ENCODE measurements at places on chromosomes 2 and 18.

GRCh38 chr2:97997784-97998392 is 2.1 kb upstream of the TMEM131 start:
- no peak for DNase-seq

DNA sequence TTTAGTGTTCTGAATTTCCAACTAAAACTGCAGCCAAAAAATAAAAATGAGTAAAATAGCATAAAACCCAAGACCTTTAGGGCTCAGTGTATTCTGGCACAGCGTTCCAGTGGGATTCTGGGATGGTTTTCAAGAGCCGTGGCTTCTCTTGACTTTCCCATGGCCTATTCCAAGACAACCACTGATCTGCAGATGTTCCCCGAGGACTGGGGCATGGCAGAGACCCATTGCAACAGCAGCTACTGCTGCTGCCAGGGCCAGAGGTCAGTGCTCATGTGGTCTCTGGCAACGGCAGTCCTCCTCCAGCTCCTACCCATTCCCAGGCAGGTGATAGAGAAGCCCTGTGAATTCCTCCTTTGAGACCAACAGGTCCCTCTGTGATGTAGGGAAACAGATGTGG is 26.8 kb downstream of the TNP1 start:
- no peak for DNase-seq

DNA sequence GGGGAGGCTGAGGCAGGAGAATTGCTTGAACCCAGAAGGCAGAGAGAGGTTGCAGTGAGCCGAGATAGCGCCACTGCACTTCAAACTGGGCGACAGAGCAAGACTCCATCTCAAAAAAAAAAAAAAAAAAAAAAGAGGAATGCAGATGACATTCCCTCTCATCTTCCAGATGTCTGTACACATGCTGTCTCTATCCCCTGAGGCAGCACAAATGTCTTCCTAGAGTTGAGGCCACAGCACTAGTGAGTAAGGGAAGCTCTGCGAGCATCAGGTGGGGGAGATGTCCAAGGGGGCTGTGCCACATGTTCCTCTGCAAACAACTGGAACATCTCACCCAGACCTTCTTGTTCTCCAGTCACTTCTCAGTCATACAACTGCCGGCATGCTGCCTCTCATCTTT is 35.6 kb upstream of the LRRC30 start:
- DNase-seq, result no peak

GRCh38 chr18:63119647-63120046 is 199.9 kb downstream of the BCL2 start:
- DNase-seq, result no peak

DNA sequence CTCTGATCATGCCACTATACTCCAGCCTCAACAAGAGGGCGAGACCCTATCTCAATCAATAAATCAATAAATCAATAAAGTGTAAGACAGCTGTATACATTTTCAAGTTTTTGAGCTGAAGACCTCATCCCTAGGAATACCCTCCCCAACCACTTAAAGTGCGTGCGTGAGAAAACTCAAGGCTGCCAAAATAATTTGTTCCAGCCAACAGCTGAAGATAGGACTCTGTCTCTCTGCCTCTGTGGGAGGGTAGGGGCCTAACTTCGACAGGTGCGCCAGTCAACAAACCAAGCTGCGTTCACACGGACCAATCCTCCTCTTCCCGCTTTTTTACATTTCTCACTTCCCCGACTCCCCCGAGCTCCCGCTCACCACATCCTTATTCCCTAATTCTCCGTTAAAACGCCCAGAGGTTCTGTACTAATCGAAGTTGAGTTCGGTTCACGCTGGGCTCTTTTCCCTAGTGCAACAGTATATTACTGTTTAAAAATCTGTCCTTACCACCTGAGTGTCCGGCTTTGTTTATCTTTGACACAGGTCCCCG is 618 bp downstream of the POLR2D start:
- no peak for DNase-seq

- DNase-seq, result no peak
Measured at GRCh38 chr18:50830544-50830943, 10.7 kb upstream of the MRO start.

GRCh38 chr2:15073664-15074063 is 441.1 kb downstream of the LRATD1 start:
- no peak for DNase-seq

All from iris pigment epithelial cell (primary cell).